ENCODE measurements at places on chromosomes 2 and 18.

- DNase-seq: no peak
Observed at GRCh38 chr2:26850505-26850904, 2.6 kb downstream of the DPYSL5 start.

- no peak for DNase-seq
Observed at GRCh38 chr18:51890762-51891161, 449.2 kb upstream of the DCC start.

- no peak for DNase-seq
Observed at GRCh38 chr2:150572194-150572766, 84.8 kb upstream of the RND3 start.

DNA sequence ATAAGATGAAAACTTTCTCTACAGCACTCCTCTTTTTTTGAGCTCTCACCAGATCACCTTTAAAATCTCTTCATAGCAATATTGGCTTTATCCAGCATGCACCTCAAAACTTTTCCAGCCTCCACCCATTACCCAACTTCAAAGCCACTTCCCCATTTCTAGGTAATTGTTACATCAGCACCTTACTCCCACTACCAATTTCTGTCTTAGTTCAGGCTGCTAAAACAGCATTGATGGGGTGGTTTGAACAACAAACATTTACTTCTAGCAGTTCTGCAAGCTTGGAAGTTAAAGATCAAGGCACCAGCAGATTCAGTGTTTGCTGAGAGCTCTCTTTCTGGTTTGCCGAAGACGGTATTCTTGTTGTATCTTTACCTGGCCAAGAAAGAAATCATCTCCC, 114.0 kb upstream of the SLC39A10 start:
- no peak for DNase-seq

DNA sequence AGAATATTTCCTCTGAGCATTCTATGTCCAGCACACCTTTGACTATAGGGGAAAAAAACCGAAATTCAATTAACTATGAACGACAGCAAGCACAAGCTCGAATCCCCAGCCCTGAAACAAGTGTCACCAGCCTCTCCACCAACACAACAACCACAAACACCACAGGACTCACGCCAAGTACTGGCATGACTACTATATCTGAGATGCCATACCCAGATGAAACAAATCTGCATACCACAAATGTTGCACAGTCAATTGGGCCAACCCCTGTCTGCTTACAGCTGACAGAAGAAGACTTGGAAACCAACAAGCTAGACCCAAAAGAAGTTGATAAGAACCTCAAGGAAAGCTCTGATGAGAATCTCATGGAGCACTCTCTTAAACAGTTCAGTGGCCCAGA, 79.4 kb upstream of the FAM117B start:
- DNase-seq: no peak

DNA sequence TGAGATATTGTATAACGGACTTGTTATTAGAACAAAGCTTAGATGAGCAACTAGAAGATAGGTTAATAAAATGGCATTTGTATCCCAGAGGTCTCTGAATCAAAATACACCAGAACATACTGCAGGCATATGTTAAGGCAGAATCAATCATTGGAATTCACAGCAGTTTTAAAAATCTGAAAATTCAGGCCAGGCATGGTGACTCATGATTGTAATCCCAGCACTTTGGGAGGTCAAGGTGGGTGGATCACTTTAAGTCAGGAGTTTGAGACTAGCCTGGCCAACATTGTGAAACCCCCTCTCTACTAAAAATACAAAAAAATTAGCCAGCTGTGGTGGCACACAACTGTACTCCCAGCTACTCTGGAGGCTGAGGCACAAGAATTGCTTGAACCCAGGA, 405.2 kb downstream of the ZEB2 start:
- no peak for DNase-seq

GRCh38 chr2:219002395-219003266, 9.4 kb upstream of the CRYBA2 start:
- DNase-seq: no peak

Data from renal cortex interstitium (tissue), 15 donors.